PC-9 (cell line): ENCODE measurements at places on chromosomes 2 and 18. TPM values are rescaled to one million over a fixed set of nuclear protein-coding genes. Genes with fewer than 3 reads are reported as not detected.

DNA sequence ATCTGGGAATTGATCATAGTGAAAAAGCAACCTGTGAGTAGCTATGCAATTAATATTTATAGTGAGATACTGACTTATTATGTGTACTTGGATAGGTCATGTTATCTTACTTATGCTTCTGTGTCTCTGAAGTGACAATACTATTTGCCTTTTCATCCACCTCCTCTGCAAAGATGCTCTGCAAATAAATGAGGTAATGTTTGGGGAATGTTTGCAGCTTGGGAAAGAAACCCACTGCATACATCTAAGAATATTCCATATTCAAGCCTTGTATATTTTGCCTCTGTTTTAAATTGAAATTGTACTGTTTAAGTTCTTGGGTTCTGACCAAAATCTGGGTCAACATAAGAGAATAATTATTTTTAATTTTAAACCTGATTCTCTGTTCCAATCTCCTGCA, 217.4 kb upstream of the DTNA start:
- no peaks in the 10 kb centered on the region for H3K4me1 ChIP-seq
- H3K27ac ChIP-seq = no peak overlapping the region
- H3K36me3 ChIP-seq = no peaks in the 10 kb centered on the region
- peaks cover 3% of the 10 kb centered on the region; the same call in 1 of the 2 replicates for H3K27me3 ChIP-seq

- H3K27me3 ChIP-seq = no peaks in the 10 kb centered on the region
- DNase-seq = no peak
- no peak overlapping the region for H3K27ac ChIP-seq
- no peak overlapping the region for H3K4me3 ChIP-seq
Measured at GRCh38 chr2:142819411-142819810, 58.1 kb upstream of the KYNU start.

Gene CRIM1
- total RNA-seq = 133 and 154 TPM in 2 replicates

GRCh38 chr18:23634692-23635091, 28.0 kb downstream of the ANKRD29 start:
- no peaks in the 10 kb centered on the region for H3K36me3 ChIP-seq
- no peaks in the 10 kb centered on the region for H3K27me3 ChIP-seq
- peaks cover 32% of the 10 kb centered on the region for H3K4me1 ChIP-seq
- H3K4me3 ChIP-seq = no peak overlapping the region

DNA sequence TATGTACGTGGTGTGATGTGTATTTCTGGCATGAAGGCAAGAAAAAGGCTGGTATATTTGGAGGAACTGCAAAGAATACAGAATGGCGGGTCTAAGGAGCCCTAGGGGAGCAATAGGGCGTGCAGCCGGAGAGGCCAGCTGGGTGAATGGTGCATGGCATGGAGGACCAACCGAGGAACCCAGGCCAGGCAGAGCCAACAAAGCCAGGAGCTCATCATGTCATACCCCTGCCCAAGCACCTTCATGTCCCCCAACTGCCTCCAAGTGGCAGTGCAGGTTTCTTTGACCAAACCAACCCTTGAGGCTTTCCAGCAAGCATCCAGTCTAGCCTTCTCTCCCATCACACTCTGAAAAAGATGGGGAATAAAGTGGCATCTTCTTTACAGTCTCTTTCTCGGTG, 8.9 kb upstream of the KCNK3 start:
- H3K4me3 ChIP-seq = no peak overlapping the region
- no peak for DNase-seq
- H3K36me3 ChIP-seq = no peaks in the 10 kb centered on the region
- no peaks in the 10 kb centered on the region for H3K4me1 ChIP-seq

GRCh38 chr2:24123922-24124580, 782 bp downstream of the FAM228B start:
- H3K4me1 ChIP-seq = peaks cover 8% of the 10 kb centered on the region; the same call in 1 of the 2 replicates
- peak overlapping the region; percentile 30 for H3K27ac ChIP-seq
- no peaks in the 10 kb centered on the region for H3K27me3 ChIP-seq
- H3K4me3 ChIP-seq = peak overlapping the region; percentile 89
- DNase-seq = no peak

- no peak overlapping the region for H3K27ac ChIP-seq
- H3K27me3 ChIP-seq = no peaks in the 10 kb centered on the region
- no peak overlapping the region for H3K4me3 ChIP-seq
- DNase-seq = no peak
Measured at GRCh38 chr2:208415255-208415654, 8.7 kb downstream of the PTH2R start.

Gene CPLX4
- not detected in 2 replicates for total RNA-seq

Gene SULT1C2
- 2.1 and 3.0 TPM in 2 replicates for total RNA-seq

GRCh38 chr2:106197878-106198277, 3.8 kb upstream of the UXS1 start:
- peak; percentile 8 for DNase-seq
- H3K4me3 ChIP-seq = no peak overlapping the region
- H3K27me3 ChIP-seq = no peaks in the 10 kb centered on the region
- H3K4me1 ChIP-seq = peaks cover 5% of the 10 kb centered on the region; the same call in 1 of the 2 replicates
- no peak overlapping the region for H3K27ac ChIP-seq

DNA sequence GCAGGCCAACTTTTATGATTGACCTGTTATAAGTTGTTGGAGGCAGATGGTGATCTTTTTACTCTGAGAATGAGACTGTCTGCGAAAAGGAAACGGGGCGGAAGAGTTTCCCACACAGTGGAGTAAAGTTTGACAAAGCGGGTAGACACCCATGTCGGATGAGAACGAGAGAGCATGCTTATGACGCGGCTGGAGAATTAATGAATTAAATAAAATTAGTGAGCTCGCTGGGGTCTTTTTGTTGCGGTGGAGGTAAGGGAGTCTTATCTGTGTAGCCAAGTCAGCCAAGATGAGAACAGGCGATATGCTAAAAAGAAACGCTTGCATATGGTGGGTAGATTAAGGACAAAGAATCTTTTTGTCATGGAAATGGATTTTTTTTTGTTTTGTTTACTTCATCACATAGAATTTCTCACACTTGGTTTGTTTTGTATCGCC, 1.8 kb downstream of the SALL3 start:
- DNase-seq = no peak
- no peak overlapping the region for H3K4me3 ChIP-seq
- no peaks in the 10 kb centered on the region for H3K36me3 ChIP-seq
- no peaks in the 10 kb centered on the region for H3K4me1 ChIP-seq

- no peaks in the 10 kb centered on the region for H3K27me3 ChIP-seq
- no peaks in the 10 kb centered on the region for H3K4me1 ChIP-seq
- H3K36me3 ChIP-seq = no peaks in the 10 kb centered on the region
- DNase-seq = no peak
- no peak overlapping the region for H3K4me3 ChIP-seq
Measured at GRCh38 chr2:178333851-178334250, 117.1 kb downstream of the PRKRA start.

- no peaks in the 10 kb centered on the region for H3K27me3 ChIP-seq
- no peaks in the 10 kb centered on the region for H3K36me3 ChIP-seq
- no peaks in the 10 kb centered on the region for H3K4me1 ChIP-seq
Measured at GRCh38 chr18:55402731-55403405, 185.1 kb downstream of the TCF4 start.

Gene KYNU
- 44.5 and 55.7 TPM in 2 replicates for total RNA-seq

Gene SLC9A4
- total RNA-seq = 0.85 and 1.1 TPM in 2 replicates

DNA sequence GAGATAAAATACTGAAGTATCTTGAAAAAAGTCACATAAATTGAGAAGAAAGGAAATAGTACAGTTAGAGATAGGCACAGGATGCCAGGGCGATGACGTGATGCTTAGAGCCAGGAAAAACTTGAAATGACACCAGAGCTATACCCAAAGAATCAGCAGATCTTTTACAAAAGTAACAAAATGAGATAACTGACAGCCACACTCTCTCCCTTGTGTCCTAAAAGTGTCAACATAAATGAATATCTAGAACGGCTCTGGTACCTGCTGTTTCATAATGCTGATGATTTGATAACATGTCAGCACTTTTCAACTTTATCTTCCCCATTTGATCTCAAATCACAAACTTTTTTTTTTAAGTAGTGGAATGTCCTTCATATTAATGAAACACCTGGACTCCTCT, 45.6 kb upstream of the ZC3H15 start:
- H3K27ac ChIP-seq = no peak overlapping the region
- H3K27me3 ChIP-seq = no peaks in the 10 kb centered on the region
- no peaks in the 10 kb centered on the region for H3K36me3 ChIP-seq

GRCh38 chr2:225597911-225598310, 198.4 kb downstream of the NYAP2 start:
- no peaks in the 10 kb centered on the region for H3K36me3 ChIP-seq
- H3K4me3 ChIP-seq = no peak overlapping the region
- H3K27ac ChIP-seq = no peak overlapping the region
- no peak for DNase-seq

Gene ARL5A
- total RNA-seq = 36.1 and 47.5 TPM in 2 replicates

Gene DLX1
- 0.87 TPM in 1 of 2 replicates, not detected in the other for total RNA-seq

Gene AMER3
- total RNA-seq = not detected in 2 replicates
